Effector memory CD4-positive, alpha-beta T cell (primary cell): ENCODE measurements at places on chromosomes 3 and 15.

DNA sequence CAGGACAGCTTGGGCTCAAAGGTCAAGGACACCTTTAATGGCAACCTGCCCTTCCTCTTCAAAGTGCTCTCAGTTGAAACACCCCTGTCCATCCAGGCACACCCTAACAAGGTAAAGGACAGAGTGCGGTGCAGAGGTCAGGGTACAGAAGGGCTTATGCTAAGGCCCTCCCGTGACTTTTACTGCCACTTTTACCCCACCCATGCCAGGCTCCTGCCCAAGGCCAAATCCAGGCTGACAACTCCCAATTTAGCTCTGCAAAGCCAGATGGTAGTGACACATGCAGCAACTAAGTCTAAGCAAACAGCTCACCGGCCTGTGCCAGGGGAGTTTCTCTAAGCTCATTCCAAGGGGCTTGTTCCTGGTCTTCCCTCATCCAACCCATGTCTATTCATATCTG is 1.6 kb downstream of the MPI start:
- DNase-seq, result no peak

- no peak for DNase-seq
These were observed 60.5 kb downstream of the IGF2BP2 start for GRCh38 chr3:185764163-185764979.

- DNase-seq, result no peak
These were observed 627.9 kb downstream of the SI start for GRCh38 chr3:164450276-164450905.

DNA sequence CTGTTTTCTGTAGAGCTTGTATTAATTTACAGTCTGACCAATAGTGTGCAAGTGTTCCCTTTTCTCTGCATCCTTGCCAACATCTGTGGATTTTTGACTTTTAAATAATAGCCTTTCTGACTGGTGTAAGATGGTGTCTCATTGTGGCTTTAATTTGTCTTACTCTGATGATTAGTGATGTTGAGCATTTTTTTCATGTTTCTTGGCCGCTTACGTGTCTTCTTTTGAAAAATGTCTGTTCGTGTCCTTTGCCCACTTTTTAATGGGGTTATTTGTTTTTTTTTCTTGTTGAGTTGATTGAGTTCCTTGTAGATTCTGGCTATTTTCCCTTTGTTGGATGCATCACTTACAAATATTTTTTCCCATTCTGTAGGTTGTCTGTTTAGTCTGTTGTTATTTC is 7.6 kb upstream of the ACOX2 start:
- DNase-seq, result no peak

DNA sequence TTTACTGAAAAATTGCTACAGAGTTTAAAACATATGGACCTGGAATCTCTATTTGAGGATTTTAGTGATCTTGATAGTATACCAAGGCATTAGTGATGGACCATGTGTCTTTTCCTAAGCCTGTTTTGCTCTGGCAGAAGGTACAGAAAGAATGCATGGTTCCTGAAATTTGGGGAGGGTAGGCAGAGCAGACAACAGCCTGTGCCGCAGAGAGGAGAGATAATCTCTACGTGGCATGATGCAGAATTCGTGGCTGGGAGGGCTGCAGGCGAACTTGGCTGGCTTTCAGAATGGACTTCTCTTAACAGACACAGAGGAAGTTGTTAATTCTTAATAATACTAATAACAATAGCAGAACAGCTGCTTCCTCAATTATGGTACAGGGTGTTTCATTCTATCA is 137.5 kb upstream of the FOXB1 start:
- DNase-seq, result no peak

GRCh38 chr3:174810254-174810653 is 48.9 kb upstream of the NAALADL2 start:
- no peak for DNase-seq

DNA sequence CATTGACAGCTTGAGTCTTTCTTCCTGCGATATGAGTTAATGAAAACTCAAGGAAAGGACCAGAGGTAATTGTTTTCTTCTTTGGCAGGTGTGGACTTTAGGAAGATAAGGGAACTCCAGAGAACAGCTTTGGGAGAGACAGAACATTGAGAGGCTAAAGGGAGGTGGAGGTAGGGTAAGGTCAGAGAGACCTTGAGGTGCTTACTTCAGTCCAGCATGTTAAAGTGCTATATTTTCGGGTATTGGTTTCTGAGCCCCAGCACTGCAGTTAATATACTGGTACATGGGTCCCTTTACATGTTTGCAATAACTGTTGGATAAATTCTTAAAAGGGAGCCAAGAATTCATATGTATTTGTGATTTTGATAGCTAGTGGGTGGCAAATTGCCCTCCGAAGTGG is 322.1 kb downstream of the THSD4 start:
- DNase-seq, result no peak

- no peak for DNase-seq
These were observed 6.3 kb downstream of the BHLHE40 start for GRCh38 chr3:4985330-4986174.

DNA sequence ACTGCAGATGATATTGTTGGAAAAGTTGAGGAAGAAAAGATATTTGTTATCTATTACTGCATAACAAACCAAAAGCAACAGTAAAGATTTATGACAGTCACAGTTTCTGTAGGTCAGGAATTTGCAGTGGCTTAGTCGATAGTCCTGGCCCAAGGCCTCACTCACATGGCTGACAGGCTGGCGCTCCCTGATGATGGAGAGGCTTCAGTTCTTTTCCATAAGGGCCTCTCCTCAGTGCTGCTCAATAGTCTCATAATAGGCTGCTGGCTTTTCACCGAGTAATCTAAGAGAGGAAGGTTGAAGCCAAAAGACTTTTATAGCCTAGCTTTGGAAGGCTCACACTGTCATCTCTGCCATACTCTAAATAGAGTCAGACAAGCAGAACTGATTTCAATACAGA is 17.7 kb downstream of the IREB2 start:
- DNase-seq, result no peak

DNA sequence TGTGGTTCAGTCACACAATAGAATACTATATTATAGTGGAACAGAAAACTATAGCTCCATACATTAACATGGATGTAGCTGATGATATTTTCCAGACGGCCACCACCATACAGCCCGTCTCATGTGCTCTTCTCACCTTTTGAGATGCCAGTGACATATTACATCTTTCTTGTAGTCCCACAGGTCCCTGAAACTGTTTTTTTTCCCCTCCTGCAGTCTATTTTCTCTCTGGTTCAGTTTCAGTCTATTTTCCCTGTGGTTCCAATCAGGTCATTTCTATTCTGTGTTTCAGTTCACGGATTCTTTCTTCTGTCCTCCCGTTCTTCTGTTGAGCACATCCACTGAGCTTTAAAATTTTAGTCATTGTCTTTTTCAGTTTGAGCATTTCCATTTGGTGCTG is 72.2 kb downstream of the PPCDC start:
- no peak for DNase-seq

DNA sequence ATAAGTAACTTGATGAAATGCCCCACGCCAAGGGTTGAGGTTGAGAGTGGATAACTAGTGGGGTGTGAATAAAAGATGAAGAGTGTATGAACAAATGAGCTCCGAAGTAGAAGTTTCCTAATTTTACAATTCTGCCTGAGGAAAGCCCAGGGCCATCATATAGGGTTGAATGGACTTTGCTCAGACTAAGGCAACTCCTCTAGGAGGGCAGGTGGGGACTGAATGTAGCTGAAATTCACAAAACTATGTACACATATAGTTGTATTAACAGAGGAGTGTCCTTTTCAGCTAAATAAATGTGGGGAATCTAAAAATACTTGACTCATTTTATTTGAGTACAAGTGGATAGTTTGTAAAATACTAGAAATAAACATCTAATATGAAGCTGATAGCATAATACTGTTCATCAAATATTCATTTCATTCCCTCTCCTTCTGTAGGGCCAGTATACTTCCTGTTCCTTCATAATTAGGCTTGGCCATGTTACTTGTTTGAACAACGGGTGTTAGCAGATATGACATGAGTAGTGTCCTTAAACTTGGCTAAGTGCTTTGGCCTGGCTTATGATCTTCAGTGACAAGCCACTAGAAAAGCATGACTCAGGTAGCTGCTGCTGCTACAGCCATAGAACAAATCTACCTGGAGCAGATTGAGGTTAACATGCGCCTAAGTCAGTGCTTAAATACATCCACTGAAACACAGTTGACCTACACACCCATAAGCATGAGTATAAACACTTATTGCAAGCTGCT is 26.5 kb downstream of the PLSCR1 start:
- no peak for DNase-seq
